ENCODE measurements at places on chromosomes 13 and 19.

DNA sequence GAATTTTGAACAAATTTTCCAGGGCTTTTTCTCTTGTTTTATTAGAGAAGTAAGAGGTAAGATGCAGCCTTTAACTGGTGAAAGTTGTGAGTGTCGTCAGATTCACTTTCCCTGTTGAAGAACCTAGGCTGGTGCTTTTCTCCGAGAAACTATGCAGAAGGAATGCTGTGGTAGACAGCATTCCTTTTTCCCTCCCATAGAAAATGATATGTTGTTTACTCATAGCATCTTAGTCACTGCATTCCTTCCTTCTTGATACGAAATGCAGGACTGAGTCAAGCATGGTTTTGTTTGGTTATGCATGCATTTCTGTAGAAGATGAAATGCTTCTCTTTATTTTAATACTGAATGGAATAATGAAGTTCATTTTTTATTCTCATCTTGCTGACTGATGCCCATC is 3.4 kb downstream of the ITGBL1 start:
- no peak for DNase-seq

GRCh38 chr19:7846155-7846646 is 16.2 kb downstream of the EVI5L start:
- DNase-seq: no peak

DNA sequence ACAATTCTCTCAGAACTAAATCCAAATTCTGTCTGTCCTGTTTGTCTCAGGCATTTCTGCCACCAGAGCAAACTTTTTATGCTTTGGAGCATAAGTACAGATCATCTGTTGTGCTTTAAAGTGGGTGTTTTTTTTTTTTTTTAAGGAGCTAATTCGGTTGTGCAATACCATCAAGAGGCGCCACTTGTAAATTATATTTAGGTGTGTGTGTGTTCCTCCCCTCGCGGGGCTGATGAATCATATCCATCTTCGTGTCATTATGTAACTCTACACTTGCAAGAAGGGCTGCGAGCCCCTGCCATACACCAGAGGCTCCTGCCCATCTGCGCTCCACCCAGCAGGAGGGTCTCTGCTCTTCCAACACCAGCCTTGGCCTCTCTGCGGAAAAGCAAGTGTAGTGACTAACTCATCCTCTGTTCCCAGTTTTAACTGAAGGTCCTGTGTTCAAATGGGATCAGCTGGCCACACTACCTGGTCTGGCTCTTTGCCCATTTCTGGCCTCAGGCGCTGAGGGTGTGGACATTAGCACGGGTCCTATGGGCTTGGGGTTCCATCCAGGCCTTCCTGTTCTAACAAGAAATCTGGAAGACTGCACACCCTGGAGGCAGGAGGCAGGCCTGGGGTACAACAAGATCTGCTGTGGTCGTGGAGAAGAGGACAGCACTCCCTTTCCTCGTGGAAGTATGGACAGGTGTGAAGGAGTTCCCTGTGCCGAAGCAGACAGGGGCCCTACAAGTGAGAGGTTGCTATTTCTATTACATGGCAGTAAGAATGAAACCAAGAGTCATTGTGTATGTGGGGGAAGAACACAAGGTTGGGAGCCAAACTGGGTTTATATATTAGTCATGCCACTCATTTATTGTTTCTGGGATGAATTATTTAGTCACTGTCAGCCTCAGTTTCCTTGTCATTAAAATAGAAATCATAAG is 96.1 kb upstream of the MBNL2 start:
- DNase-seq: peak; percentile 3

DNA sequence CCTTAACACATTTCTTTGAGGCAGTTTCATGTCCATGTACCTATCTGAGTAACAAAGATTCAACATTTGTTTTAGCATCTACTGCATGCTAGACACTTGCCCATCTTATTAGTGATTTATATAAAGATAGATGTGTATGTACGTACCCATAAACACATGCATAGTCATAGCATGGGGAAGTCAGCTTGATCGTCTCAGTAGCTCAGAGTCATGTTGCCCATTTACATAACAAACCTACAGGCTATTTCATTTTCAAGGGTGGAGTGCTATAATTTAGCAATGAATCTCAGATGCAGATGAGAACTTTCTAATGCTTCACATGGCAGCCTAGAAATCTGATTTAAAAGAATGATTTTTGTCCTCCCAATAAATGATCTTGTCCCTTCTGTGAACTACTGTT is 23.5 kb downstream of the FLT1 start:
- no peak for DNase-seq

DNA sequence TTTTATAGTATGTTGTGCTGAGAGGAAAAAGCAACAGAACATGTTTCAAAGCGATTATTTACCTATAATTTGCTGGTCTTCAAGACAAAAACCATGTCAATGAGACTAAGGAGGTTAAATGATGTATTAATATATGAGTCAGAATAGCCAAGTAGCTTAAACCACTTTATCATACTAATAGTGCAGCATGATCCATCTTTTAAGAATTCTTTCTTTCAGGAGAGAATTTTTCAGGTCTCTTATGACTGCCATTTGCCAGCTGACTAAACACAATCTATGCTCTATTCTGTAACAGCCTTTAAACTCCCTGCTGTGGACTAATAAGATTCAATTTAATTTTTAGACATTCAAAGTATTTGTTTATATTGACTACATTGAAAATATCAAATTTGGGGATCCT is 93.7 kb downstream of the TRPC4 start:
- DNase-seq: no peak

DNA sequence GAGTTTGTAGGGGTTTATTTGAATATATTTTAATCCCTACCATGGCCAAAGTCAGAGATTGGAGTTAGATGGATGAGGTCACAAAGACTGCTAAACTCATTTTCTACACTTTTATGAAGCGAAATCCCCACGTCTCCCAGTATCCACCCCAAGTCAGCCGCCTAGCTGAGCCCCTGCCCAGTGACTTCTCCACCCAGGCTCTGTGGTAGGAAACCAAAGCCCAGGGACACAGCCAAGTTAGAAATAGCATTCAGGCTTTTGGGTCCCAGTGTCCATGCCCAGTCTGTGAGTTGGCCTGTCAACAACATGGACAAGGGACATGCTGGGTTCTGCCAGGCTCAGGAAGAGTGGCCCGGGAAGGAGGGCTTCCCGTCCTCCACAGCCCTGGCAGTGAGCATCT is 474.0 kb downstream of the FOXO1 start:
- DNase-seq: no peak
